ENCODE measurements at places on chromosomes 5 and 9. TPM values are rescaled to one million over a fixed set of nuclear protein-coding genes. Genes with fewer than 3 reads are reported as not detected.

DNA sequence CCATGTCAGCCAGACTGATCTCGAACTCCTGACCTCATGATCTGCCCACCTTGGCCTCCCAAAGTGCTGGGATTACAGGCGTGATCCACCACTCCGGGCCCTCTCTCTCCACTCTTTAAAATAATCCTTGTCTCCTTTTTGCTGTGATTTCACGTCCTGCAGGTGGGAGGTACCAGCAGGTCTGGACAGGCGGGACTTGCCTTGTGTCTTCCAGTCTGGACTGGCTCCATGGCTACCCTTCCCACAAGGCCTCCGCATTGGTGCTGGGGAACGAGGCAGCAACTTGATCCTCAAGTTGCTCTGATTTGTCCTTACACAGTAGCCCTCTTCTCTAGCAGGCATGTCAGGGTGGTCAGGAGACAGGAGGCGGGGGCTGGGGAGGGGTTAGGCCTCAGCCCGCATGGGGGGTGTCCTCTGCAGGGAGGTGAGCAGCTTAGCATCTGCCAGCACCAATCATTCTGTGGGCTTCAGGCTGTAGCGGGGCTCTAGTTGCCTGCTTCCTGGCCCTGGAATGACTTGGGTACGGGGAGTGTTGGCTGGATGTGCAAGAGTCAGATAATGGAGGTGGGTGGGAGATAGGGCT, 54.3 kb downstream of the TENT4A start:
- DNase-seq: no peak

DNA sequence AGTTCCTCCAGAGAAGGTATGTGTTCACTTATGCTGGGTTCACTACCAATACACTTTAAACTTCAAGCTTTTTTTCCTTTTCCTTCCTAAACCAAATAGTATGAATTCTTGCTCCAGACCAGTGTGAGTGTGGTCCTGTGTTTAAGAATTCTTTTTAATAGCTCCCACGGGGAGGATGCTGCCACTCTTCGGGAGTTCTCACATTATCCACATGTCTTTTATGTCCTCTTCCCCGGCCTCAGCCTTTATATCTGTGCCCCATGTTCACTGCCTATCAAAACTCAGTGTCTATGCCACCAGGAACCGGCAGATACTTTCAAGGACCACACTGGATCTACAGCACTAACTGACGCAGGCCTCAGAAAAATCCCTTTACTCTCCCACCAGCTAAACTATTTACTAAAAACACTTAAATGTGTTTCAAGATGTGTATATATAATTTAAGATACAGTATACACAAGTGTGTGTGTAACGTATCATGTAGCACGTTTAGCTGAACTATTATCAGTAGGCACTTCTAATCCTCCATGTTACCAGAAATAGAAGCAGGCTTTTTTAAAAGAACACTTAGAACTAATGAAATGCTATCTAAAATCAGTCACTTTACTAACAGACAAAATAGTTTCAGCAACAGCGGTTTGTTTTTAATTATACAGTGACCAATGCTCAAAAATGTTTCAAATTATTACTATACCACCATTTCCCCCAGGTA, 88.0 kb downstream of the PLPP1 start:
- no peak for DNase-seq

ANKRD33B gene
- 2.5 TPM for total RNA-seq

DNA sequence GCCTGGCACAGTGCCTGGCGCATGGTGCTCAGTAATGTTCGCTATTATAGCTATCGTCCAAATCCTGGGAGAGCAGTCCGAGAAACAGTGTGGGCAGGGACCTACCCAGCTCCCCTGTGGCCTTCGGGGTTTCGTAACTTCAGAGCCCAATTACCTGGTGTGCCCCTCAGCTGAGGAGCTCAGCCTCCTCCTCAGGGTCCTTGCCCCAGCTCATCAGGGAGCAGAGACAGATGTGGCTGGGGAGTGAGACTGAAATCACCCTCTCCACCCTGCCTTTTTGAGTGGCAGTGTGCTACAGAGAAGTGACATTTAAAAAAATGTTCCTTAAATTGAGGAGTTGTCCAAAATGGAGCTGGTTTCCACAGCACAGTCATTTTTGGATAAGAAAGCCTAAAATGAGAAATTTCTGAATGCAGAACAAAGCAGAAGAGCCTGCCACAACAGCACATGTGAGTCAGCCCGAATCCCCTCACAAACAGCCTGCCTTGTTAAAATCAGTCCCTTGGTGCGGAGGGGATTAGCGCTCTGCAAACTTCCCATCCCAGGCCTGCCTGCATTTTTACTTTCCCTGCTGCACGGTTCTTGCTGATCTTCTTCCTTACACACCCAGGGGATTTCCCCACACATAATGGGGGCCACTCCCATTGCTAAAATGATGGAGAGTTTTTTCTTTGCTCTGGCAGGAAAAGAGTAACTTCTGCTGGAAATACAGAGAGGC, 78.1 kb upstream of the PITX1 start:
- DNase-seq: no peak

- peak; percentile 87 for DNase-seq
These were observed 17.4 kb downstream of the MGAT1 start for GRCh38 chr5:180785121-180785781.

DNA sequence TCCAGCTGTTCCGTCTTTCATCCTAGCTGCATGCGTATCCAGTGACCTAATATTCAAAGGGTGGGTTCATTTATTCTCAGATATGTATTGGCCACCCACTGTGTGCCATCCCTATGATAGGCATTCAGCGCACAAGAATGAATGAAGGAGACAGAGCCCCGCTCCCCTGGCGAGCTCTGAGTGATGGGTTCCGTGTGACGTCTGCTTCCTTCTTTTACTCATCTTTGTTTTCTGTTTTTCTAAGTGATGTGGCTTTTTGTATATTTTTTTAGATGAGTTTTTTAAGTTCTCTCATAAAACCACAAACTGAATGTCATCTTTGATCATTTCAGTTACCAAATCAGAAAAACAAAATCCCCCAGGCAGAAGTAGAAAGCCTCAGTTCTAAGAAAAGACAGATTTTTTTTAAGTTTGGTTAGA, 168.3 kb upstream of the OTULINL start:
- peak; percentile 63 for DNase-seq

DNA sequence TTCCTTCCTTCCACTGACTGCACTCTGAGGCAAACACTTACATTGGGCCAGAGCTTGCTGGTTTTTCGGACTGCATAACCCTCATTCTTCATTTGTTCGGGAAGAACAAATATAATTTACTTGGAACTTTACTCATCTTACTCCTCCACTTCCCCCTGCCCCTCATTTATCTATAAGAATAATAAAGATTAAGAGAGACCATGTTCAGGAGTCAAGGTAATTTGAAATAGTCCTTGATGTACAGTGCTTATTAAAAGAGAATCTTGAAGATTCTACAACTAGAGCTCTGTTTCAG, 65.6 kb downstream of the BASP1 start:
- no peak for DNase-seq

DNA sequence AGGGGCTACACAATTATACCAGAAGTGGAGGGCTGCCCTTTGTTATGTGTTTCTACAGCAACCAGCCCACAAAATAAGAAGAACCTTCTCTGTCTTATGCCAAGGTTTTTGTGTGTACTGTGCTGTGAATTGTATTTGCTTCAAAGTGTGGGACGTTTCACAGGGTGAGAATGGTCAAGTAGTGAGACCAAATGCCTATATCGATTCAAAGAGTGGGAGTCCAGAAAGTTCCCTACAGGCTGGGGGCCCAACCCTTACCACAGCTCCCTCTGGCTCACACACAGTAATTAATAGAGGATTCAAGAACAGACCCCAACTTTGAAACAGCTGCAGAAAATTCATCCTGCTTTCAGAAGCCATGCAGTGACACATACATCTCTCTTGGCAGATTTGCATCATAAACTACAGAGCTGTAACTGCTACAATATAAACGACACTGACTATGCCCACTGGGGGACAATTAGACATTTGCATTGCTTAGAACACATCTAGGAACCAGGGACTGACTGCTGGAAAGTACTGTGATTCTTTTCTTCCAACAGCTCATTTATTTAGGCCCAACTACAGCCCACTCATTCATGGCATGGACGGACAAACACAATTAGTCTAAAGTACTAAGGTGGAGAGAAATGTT, 12.8 kb downstream of the ENC1 start:
- DNase-seq: no peak

DNA sequence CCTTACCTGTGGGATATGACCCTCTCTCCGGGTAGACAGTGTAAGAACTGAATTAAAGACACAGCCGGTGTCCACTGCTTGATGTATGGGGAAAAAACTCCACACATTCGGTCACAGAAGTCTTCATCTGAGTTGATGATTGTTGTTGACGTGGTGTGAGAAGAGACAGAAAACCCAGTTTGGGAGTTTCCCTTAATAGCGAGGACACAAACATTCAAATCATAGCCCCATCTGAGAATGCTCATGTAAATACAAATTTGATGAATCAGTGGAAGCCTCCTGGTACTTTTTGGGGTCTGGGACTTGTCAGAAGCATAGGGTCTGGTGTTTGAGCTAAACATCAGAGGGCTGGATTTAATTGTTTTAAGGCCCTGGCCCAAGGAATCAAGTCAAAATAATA, 11.0 kb downstream of the HAVCR1 start:
- DNase-seq: no peak

LCN12 gene
- total RNA-seq: not detected

DNA sequence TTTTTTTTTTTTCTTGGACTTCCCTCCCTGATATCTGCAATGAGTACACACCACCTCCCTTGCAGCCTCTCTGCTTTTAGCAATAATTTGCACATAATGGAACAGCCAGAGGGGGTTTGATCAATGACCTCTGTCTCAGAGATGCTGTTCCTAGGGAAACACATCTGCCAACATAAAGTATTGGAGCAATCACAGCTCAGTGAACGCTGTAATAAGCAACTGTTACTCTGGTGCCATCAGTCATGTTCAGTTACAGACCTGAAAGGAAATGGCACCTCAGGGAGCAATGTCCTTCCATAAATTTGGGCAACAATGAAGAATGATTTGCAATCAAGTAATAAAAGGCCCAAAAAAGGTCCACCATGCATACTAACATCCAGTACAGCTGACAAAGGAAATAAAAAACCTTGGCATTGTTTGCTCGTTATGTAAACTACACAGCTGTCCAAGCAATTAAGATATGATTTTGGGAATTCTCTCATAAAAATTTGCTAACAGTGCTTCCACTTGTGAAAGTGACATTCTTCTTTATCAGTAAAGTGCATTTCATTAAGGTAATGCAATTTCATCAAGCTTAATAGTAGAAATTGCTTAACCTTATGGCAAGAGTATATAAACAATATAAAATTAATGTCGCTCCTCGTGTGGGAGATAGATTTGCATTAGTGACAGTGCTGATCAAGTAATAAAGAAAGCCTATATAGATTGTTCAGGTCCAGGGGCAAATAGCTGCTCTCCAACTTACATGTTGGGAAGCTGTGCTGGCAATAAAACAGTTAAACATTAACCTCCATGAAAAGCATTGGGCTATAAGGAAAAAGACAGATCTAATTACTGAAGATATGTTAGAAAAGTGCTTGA, 167.8 kb downstream of the RASEF start:
- no peak for DNase-seq

DNA sequence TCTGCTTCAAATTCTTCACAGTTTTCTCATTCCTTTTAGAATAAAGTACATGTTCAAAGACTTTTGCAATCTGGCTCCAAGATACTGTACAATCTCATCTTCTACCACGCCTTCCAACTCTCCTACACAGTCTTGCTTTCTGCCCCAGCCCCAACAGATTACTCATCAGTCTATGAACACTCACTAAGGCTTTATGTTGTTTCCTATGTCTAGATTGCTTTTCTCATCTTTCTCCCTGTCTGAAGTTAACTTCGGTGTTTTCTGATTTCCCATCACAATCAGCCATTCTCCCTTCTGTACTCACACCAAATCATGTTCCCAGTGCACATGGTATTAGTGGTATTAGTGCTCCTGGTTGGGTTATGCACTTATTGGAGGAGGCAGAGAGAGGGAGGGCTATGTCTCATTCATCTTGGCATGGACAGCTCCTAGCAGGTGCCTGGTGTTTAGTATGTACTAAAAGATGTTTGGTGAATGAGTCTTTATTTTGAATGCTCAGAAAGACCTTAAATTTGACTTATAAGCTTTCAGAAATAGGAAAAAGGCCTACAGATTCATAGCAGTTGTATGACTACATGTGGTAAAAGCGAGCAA, 44.0 kb upstream of the ZNF608 start:
- DNase-seq: peak; percentile 55

- no peak for DNase-seq
These were observed 95.1 kb upstream of the CD180 start for GRCh38 chr5:67291671-67292070.

DNA sequence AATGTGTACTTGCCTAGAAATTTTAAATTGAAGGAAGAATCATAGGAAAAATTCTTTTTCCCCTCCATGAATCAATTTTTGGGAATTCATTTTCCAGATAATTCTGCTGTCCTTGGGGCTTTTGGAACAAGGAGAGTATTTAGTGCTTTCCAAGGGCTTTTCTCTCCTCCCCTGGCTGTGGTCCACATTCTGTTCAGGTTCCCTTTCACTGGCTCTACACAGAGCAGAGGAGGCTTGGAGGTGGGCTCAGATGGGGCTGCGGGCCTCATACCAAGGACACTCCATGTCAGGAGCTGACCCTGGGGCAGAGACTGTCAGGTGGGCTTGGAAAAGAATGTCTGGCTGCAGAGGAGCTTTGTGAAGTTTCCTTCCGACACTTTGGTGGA, 128.1 kb downstream of the GADD45G start:
- DNase-seq: no peak
